Muscle of leg (tissue), 16 donors: ENCODE measurements at places on chromosomes 11 and 22. TPM values are rescaled to one million over a fixed set of nuclear protein-coding genes. Genes with fewer than 3 reads are reported as not detected.

Gene NOX4
- total RNA-seq: 3.1 TPM

Gene CHID1
- 30.5 TPM for total RNA-seq

Gene HOATZ
- not detected for total RNA-seq

Gene FREY1
- 0.35 TPM for total RNA-seq

Gene TSPAN4
- total RNA-seq: 60.3 TPM

Gene APOBEC3B
- 1.7 TPM for total RNA-seq

Gene GALNT18
- 17.7 TPM for total RNA-seq

Gene OR52N5
- total RNA-seq: not detected

Gene ACTN3
- 81.6 TPM for total RNA-seq

Gene KRTAP5-11
- total RNA-seq: not detected

Gene MRPL48
- 38.7 TPM for total RNA-seq

Gene MAJIN
- not detected for total RNA-seq

Gene RASGRP2
- total RNA-seq: 19.8 TPM

Gene MS4A4E
- 0.18 TPM for total RNA-seq

Gene RAG2
- 0.09 TPM for total RNA-seq

Gene TEX12
- total RNA-seq: 0.22 TPM

Gene HEPHL1
- not detected for total RNA-seq

Gene MRGPRE
- not detected for total RNA-seq
